ENCODE measurements at places on chromosomes 5 and 9.

DNA sequence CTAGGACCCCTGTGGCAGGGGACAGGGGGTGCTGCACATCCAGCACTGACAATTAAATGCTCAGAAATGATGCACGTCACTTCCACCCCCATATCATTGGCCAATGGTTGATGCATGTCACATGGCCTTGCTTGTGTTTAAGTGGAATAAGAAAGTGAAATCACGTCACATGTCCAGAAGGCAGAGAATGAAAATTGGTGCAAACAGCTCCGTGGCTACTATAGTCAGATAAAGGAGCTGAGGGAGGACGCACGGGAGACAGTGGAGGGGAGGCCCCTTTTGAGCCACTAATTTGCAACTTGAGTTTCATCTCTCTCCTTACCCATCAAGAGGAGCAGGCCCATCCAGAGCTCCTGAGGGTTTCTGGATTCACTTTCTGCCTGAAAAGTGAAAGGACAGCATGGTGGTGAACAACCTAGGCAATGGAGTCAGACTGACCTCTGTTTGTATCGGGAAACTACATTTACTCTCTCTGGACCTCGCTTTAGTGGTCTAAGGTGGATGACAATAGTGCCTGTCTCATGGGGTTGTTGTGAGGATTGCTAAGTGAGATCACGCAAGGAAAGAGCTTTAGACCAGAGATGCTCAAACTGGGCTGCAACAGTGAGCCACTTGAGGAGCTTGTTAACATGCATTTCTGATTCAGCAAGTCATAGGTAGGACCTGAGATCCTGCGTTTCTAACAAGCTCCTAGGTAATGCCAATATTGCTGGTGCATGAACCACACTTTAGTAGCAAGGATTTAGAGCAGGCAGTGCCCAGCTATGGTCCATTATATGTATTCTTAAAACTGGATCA is 133.9 kb upstream of the ADRA1B start:
- no peak for DNase-seq

DNA sequence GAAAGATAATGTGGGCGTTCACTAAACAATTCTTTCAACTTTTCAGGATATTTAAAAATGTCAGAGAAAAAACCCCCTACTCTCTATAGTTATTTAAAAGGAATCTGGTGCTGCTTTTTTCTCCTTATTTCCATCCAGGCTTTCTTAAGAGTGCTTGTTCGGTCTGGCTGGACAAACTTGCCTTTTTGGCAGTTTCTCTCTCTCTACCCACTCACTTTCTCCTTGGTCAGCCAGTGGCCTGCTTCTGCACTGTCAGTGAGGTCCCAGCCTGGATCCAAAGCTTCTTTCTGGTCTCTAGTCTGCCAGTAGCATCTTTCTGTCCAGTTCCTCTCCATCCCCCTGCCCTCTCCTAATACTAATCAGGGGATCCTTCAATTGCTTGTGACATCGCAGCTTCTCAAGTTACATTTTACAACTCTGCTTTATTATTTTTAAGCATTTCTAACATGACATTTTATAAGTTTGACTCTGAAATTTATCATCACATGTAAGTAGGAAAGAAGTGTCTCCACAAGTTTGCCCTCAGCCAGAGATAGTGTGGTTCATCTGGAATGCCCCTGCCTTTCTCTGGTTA is 50.4 kb downstream of the PIK3R1 start:
- DNase-seq, result no peak

DNA sequence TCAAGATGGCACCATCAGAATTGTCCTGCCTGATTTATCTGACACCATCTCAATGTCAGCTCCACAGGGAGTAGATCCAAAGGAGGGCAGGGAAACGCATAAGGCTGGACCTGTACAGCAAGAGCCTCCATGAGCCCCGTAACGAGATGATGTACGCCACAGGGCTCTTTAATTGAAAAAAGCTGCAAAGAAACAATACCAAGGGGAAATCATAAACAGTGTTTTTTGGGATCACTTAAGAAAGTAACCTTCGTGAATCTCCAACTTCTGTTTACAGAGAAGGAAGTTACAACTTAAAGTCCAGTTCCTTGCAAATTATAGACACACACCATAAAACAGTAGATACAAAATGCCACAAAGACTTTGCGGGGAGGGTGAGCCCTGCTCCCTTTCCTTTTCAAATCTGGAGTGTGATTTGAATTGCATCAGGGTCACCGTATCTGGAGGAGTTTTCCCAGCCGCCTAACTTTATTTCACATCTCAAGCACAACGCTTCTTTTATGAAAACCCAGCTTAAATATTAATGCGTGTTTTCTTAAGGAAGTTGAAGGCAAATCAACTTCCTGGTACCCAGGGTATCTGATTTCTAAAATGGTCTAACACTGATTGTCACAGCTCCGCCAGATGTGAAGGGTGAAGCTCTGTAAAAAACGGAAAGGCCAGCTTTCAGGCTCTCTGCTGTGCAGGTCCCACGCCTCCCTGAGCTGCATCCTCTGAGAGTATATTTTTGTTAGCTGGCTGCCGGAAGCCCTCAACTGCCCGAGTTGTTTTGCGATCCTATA is 88.9 kb downstream of the EBF1 start:
- DNase-seq, result no peak

DNA sequence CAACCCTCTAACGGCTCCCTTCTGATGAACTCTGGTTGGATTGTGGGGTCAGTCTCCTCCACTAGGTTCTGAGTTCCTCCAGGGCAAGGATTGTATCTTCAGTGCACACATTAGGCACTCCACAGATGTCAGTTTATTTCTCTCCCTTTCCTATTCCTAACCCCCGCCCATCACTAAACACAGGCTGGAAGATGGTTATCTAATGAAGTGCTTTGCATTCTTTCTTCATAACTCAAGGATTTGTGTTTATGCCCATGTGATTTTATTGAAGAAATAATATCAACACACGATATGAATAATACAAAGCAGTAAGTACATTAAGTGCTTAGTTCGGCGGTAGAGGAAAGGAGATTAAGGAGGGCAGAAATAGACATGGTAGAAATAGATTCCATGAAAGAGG is 4.4 kb upstream of the CREBRF start:
- peak; percentile 79 for DNase-seq

DNA sequence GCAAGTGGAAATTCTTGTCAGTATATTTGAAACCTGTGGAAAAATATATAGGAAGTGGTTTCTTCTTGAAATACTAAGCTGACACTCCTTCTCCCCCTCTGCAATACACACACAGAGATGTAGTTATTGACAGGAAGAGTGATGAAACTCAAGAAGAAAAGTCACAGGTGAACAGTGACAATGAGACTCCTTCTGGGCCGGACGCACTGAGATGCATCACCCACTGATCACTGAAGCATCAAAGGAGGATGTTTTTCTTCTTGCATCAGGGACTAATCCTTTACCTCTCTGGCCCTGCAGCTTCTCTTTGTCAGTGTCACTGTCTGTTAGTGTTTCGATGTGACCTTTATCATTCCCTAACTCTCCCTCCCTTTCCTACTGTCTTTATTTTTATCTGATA is 1864.2 kb upstream of the C9orf72 start:
- no peak for DNase-seq

GRCh38 chr5:136174021-136174659 is 18.8 kb downstream of the SMIM32 start:
- DNase-seq, result peak; percentile 51

GRCh38 chr5:83608122-83608521 is 112.5 kb downstream of the HAPLN1 start:
- peak; percentile 56 for DNase-seq

- DNase-seq, result no peak
These were observed 68.3 kb upstream of the RETREG1 start for GRCh38 chr5:16685069-16685468.

DNA sequence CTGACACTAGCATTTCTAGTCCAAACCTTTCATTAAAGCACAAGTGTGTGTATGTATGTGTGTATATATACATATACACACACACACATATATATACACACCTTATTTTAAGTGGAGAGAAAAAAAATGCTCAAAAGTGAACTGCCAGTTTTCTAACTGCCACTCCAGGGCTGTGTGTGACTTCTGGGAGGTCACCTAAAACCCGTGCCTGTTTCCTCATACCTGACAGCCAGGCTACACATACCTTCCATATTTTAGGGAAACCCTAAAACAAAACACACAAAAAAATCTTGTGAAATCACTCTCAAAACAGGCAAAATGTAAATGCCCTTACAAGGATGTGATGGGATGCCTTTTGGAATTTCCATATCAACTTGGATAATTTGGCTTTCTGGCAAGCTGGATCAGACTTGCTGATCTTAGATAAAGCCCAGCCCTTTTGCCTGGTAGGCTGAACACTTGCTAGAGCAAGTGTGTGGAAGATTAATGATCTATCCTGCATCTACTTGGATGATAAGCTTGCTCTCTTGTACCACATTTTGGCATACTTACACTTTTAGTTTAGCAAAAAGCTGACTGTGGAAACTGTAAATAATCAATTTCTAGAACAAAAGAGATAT is 127.8 kb downstream of the GNAQ start:
- no peak for DNase-seq

GRCh38 chr9:123337971-123338370 is 18.0 kb upstream of the CRB2 start:
- peak; percentile 28 for DNase-seq

DNA sequence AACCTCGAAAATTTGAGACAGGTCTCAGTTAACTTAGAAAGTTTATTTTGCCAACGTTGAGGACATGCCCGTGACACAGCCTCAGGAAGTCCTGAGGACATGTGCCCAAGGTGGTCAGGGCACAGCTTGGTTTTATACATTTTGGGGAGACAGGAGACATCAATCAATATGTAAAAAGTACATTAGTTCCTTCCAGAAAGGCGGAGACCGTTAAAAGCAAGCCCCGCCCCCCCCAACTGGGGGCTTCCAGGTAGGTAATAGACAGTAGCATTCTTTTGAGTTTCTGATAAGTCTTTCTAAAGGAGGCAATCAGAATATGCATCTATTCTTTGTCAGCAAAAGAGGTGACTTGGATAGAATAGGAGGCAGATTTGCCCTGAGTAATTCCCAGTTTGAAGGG is 599 bp upstream of the MOCS2 start:
- DNase-seq, result no peak

GRCh38 chr9:42388146-42388690 is 204.8 kb downstream of the SPATA31A6 start:
- DNase-seq, result peak; percentile 18

GRCh38 chr5:173670791-173671120 is 54.3 kb upstream of the BOD1 start:
- DNase-seq, result peak; percentile 13

DNA sequence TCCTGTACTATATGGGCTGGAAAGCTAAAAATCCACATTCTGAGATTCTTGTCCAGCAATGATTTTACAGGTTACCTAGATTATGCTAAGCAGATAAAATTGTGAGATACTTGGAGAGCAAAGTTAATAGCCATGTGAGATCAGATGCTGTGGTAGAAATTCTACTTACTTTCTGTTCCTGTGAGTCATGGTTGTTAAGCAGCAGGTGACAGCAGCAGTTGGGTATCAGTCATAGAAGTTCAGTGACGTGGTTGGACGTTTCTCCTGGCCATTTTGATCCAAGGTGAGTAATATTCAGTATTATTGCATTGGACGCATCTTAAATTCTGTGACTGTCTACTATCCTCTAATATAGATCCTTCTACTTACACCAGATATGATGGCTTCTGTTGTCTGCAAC is 524.5 kb downstream of the TMEM38B start:
- DNase-seq, result no peak

DNA sequence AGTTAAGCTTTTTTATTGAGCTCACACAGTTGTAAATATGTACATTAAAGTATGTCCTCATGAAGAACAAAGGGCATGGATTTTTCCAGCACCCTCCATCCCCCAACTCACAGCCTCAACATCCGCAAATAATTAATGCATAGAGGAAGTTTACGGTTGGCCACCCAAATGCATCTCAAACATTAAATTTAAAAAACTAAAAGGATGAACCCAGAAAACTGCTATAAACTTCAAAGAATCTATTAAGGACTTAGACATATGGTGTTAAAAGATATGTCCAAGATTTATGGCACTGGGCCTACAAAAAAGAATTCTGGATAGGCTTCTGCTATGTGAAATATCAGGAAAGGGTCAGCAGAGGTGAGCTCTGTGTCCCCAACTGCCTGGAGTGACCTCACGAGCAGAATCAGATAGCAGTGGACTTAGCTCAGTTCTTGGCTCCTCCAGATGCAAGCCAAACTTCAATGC is 54.0 kb upstream of the TNC start:
- no peak for DNase-seq

GRCh38 chr9:33798545-33798944 is 3.2 kb downstream of the PRSS3 start:
- DNase-seq, result no peak

DNA sequence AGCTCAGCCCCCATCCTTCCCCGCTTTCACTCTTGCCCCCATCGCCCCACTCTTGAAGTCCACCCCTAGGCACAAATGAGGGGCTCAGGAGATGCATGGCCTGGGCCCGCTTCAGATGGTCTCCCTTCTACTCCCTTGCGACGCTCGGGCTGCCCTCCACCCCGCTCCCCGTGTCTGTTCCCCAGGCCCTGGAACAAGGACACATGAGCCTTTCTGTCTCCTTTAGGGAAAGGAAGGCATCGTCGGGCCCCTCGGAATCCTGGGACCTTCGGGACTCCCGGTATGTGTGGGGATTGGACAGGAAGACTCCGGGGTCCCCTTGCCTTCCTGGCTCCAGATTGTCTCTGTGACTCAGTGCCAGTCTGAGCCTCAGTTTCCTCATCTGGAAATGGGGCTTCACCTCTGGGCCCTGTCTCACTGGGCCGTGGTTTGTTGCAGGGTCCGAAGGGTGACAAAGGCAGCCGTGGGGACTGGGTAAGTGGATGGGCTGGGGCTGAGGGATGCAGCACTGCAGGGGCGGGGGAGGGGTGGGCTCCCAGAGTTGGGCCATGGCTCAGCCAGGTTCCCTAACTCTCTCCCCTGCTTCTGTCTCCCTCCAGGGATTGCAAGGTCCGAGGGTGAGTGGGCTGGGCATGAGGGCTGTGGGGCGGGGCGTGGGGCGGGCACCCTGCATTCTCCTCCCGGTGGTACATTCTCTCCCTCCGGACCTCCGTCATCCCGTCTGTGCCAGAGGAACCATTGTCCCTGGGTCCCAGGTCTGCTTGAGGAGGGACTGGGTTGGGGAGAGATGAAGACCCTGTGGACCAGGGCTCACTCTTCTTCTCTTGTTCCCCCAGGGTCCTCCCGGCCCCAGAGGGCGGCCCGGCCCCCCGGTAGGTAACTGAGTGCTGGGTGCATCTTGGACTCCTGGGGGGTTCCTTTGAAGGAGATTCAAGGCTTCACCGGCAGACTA is 21.8 kb upstream of the ORM1 start:
- DNase-seq, result no peak

- peak; percentile 72 for DNase-seq
These were observed 9.7 kb upstream of the RXRA start for GRCh38 chr9:134316449-134317160.

- no peak for DNase-seq
These were observed 467.7 kb upstream of the MEF2C start for GRCh38 chr5:89350684-89351083.

Measured in M059J (cell line).